ENCODE measurements at places on chromosomes 1 and 21. TPM values are rescaled to one million over a fixed set of nuclear protein-coding genes. Genes with fewer than 3 reads are reported as not detected.

DNA sequence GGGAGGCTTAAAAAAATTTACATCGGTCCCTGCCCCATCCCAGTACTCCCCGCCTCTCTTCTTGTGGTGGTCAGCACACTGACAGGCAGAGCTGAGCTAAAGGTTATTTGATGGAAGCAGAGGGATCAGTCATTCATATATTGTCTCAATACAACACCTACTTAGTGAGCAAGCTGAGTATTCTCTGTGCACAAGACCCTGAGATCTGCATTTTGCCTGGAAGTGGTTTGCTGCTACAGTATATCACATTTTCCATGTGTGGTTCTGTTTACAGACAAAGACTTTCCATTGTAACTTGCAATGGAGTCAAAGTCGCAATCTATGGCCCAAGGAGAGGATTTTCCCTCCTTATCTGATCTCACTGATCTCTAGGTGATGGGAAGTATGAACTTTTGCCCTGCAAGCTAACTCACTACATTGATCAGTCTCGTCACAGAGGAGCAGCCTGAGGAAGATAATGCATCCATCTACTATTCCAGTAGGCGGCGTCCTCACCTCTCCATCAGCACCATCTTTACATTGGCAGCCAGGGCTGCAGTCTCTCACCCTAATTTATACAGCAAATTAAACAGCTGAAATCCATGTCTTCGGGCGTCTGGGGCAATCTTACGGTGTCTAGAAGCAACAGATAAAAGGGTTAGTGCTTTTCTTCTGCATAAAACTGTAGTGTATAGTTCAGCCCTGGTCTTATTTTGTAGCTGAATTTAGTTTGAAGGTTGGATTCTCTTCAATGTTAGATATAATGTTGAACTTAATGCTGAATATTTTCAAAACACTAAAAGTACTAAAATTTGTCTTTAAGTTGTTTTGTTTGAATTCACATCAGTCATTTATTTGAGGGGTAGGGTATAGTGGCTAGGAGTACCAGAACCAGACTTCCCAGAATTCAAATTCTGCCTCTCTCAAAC, 3.2 kb upstream of the TRAF5 start:
- DNase-seq: no peak

DNA sequence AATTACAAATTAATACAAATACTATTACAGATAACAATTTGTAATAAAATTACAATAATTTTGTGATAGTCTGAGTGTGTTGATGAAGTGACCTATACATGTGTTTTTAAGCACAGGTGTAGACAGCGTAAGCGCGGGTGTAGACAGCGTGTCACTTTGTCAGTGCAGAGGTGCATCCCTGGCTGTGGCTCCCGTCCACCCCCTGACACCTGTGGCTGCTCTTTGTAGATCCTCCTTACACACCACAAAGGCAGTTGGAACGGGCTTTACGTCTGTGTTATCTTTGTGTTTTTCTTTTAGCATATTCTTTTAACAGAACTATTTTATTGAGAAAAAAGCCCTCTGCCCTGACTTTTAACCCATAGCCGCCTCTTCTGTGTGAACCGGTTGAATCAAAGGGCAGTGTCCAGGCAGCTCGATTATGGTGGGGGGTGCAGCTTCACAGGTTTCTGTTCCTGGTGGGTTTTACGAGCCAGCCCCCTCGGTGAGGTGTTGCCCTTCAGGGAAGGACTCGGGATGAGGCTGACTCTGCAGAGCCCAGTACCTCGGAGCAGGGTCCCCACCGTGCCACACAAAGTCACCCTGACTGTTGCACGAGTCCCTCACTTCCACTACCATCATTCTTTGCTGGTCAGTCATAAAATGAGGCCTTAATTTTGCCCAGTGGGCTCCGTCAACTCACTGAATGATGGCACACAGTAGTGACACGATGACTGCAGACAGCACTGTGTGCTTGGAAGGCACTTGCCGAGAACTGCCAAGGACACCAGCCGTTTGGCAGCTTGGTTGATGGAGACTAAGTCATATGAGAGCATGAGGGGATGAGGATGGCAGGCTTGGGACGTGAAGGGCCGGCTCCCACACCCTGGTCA, 86.4 kb upstream of the COL6A1 start:
- DNase-seq: no peak

GRCh38 chr1:109214695-109215623, 1.2 kb downstream of the SARS1 start:
- no peak for DNase-seq

GRCh38 chr1:223341121-223341520, 22.9 kb downstream of the SUSD4 start:
- DNase-seq: no peak

- no peak for DNase-seq
Observed at GRCh38 chr1:205354259-205355074, 2.3 kb downstream of the KLHDC8A start.

DCST2 gene
- polyA plus RNA-seq: 1.3 TPM

Measured in right renal cortex interstitium (tissue), 3 donors.